Right lobe of liver (tissue), 6 donors: ENCODE measurements at places on chromosomes 6 and 20.

GRCh38 chr6:87070741-87071140 is 24.2 kb downstream of the CGA start:
- DNase-seq, result no peak

- no peak for DNase-seq
These were observed 50.6 kb upstream of the SLC32A1 start for GRCh38 chr20:38673725-38674091.

- no peak for DNase-seq
These were observed 40.2 kb upstream of the TRAM2 start for GRCh38 chr6:52617087-52617486.

- no peak for DNase-seq
These were observed 112.8 kb downstream of the TBX18 start for GRCh38 chr6:84651583-84651982.

DNA sequence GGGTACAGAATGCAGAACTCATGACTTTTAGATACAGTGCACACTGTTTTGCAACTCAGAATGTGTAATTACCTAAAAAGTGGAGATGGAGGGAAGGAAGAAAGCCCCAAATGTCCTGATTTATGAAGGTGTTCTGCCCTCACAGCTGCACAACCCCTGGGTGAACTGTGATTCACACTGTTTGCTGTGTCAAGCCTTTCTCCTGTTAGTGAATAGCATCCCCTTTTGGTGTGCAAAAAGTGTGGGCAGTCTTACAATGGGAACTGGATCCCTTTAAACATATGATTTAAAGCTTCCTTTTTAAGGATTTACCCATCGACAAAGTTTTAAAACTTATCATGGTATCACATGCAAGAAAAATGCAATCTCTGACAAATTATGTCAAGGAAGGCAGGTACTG is 633.4 kb upstream of the EPHA7 start:
- DNase-seq, result no peak

- DNase-seq, result no peak
These were observed 9.7 kb upstream of the CLDN20 start for GRCh38 chr6:155254139-155254538.

DNA sequence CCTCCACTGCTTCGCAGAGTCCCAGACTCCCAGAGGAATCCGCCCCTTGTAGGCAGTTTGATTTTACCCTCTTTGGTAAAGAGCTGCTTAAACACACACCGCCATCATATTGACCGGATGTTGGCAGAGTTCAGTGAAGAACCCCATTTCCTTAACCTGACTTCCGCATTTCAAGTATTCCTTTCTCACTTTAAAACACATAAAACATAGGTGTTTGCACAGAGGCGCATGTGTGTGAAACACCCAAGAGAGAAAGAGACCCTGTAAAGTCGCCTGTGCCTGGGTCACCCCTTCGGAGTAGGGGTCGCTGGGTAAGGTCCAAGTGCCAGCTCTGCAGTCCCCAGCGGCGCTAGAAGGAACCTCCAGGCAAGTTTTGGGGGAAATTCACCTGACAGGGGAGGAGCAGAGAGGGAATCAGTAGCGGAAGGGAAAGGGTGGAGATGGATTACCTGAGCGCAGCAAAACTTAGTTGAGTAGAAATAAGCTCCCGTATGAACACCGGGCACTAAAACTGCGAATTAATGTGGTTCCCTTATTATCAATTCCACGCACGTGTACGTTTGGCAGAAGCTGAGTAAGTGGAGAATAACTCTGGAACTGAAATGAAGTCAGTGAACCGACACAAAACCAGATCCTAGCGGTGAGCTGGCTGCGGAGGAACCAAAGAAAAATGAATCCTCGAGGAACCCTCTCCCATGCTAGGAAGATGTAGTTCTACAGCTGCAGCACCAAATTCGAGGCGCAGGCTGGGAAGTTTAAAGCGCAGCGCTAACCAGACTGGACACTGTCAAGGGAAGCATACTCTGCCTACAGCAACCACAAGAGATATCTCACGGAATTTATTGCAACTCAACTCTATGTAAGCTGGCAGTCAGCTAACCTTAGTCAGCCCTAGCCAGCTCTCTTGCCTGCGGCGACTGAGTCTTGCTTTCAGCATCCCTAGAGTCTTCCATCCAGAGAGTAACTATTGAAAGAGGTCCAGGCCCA is 3.5 kb upstream of the HTR1B start:
- DNase-seq, result no peak

GRCh38 chr6:135627092-135627715 is 129.7 kb upstream of the AHI1 start:
- no peak for DNase-seq

DNA sequence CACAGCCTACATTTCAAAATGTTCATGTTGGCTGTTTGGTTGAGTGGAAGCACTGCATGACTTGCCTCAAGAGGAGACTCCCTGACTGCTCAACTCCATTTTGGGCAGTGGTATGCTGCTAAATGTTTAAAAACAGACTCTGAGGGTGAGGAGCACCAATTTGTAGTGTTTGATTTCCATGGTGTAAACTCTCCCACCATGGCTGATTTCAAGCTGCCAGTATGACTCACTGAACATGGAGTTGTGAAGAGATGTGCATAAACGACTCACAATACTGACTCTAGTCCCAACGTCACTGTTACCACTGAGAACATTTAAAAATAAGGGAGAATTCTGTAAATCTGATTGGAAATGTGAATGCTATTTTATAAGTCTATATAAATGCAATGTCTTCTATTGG is 70.4 kb downstream of the BACH2 start:
- DNase-seq, result no peak

GRCh38 chr6:155084431-155085123 is 89.5 kb downstream of the TIAM2 start:
- no peak for DNase-seq

DNA sequence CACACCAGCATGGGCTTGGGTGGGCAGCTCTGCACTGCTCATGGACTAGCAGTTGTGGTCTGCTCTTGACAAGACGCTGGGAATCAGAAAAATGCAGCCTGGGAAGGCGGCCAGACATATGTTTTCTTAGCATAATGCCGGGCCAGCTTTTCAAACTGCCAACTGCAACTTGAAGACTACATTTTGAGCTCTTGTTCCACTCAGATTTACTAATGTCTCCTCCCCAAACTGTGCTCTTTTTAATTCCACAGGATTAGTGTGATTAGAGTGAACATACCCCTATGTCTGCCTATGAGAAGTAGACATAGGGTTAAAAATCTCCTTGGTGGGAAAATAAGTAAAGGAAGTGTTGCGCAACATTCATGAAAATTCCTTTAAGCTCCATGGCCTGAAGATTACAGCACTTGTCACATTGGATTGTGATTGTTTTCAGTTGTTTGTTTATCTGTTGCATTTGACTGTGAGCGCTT is 5.3 kb upstream of the FNDC1 start:
- DNase-seq, result no peak

- DNase-seq, result no peak
These were observed 130.4 kb upstream of the RPS6KA2 start for GRCh38 chr6:166757232-166758135.

GRCh38 chr6:116766506-116767176 is 1.1 kb upstream of the FAM162B start:
- no peak for DNase-seq

DNA sequence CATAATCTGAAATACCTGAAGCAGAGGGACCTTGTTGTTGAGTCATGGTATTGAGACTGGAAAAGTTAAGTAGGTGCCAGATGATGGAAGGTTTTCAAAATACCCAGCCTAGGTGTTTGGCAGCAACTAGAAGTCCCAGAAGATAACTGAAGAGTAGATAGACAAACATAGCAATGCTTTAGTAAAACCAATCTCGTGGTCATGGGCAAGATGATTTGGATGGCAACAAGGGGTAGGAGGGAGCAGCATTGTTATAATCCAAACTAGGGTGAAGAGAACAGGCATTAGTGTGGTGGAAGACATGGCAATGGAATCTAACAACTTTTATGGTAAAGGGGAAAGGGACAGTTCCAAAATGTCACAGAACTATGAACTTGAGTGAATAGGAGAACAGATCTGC is 2.3 kb downstream of the FILIP1 start:
- DNase-seq, result no peak

DNA sequence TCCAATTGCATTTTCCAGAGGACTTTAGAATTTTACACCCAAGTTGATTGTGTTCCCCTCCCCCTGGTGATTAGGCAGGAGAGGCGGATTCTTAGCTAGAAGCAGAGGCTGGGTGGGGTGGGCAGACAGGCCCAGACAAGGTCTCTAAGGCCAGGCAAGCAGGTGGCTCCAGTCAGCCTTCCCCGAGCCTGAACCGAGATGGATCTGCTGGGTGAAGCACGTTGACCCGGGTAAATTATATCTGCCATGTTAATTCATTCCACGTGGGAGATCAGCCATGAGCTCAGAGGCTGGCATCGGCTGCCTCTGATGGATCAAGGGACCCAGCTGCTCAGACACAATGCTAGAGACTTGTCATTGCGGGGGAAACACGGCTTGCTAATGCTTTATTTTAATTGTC is 159.5 kb upstream of the MAFB start:
- no peak for DNase-seq

DNA sequence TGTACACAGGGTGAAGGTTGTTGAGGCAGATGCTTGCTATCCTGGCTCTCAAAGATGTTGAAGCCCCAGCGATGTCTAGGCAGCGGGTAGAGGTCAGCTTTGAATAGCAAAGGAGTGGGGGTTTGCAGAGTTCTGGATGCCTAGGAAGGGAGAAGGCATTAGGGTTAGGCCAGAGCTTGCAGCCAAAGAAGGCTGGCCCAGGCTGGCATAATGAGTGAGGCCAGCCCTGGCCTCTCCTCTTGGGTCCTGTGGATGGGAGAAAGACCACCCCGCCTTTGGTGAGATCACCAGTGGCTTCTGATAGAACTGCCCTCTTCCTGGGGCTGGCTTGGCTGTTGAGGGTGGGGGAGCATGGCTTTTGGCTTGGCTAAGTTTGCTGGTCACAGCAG is 406 bp upstream of the WFDC5 start:
- no peak for DNase-seq

DNA sequence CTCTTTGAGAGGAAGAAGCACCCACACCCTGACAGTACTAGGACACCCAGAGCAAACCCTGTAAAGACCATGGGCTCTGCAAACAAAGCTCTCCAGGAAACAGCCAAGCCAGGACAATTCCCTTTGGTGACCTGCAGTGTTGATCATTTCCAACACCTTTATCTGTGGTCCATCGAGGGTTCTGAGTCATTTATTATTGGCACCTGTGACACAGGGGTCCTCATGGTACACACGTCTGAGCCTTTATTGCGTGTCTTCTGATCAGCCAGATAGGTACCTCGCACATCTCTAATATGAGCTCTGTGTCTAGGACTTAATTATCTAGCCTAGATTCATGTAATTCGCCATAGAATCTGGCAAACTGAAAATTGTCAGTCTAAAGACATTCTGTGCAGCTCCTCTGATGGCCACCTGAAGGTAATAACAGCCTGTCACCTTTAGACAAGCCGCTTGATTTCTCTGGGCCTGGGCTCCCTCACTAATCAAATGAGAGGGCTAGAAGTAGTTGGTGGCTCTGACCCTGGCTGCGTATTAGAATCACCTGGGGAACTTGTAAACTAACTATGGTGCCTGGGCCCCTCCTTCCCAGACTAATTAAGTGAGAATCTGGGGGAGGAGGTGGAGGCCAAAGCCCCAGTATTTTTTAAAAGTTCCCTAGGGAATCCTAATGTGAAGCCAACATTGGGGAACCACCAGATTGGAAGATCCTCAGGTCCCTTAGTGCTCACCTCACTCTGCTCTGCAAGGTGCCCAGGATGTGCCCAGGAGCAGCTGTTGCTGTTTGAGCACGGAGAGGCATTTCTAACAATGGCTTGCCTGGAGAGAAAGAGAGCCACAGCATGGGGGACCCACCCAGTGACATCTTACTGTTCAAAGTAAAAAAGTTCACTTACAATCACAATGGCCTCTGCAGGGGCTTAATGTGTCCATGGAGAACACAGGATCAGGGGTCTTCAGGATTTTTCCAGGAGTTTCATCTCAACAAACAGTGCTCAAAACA is 122.0 kb upstream of the ARID1B start:
- no peak for DNase-seq

- DNase-seq, result no peak
These were observed 26.1 kb upstream of the RIPOR2 start for GRCh38 chr6:24961852-24962251.

GRCh38 chr20:33158637-33159385 is 9.1 kb upstream of the BPIFA2 start:
- DNase-seq, result no peak

DNA sequence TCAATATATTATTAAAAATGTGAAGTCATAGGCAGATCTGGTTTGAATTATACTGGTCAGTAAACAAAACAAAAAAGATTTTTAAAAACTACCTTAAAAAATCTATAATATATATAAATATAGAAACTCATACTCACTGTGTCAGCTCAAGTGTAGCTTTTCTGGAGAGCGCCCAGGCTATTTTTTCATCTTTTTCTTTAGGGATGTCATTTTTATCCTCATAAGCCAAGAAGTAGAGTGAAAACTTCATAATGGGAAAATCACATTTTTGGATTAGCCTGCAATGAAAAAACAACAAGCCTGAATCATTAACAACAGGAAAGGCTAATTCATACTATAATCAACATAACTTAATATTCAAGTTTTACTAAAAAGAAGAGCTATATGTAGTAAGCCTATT is 18.7 kb downstream of the GLO1 start:
- DNase-seq, result no peak

GRCh38 chr20:46021361-46022359 is 7.4 kb upstream of the SLC12A5 start:
- no peak for DNase-seq

DNA sequence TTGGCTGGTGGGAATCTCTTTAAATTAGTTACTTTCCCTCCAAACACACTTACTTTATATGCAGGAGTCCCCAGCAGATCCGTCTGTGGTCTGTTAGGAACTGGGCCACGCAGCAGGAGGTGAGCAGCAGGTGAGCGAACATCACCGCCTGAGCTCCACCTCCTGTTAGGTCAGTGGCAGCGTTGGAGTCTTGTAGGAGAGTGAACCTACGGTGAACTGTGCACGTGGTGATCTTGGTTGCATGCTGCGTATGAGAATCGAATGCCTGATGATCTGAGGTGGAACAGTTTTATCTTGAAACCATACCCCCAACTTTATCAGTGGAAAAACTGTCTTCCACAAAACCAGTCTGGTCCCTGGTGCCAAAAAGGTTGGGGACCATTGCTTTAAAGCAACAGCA is 5.0 kb downstream of the SERPINB6 start:
- DNase-seq, result no peak

GRCh38 chr6:82823361-82823760 is 242.3 kb downstream of the UBE3D start:
- no peak for DNase-seq

- DNase-seq, result no peak
These were observed 11.4 kb upstream of the KCNQ2 start for GRCh38 chr20:63483834-63484233.

GRCh38 chr6:47651505-47651944 is 46.9 kb upstream of the ADGRF4 start:
- no peak for DNase-seq

GRCh38 chr6:34525431-34526175 is 30.5 kb downstream of the SPDEF start:
- DNase-seq, result no peak
